ENCODE measurements at places on chromosomes 5 and 9. TPM values are rescaled to one million over a fixed set of nuclear protein-coding genes. Genes with fewer than 3 reads are reported as not detected.

- no peak overlapping the region for H3K27ac ChIP-seq
- peaks cover 2% of the 10 kb centered on the region for H3K36me3 ChIP-seq
- peak overlapping the region; percentile 76 for H3K4me3 ChIP-seq
- H3K4me1 ChIP-seq = peaks cover 24% of the 10 kb centered on the region
These were observed 37.7 kb downstream of the NR2F1 start for GRCh38 chr5:93620487-93621326.

DNA sequence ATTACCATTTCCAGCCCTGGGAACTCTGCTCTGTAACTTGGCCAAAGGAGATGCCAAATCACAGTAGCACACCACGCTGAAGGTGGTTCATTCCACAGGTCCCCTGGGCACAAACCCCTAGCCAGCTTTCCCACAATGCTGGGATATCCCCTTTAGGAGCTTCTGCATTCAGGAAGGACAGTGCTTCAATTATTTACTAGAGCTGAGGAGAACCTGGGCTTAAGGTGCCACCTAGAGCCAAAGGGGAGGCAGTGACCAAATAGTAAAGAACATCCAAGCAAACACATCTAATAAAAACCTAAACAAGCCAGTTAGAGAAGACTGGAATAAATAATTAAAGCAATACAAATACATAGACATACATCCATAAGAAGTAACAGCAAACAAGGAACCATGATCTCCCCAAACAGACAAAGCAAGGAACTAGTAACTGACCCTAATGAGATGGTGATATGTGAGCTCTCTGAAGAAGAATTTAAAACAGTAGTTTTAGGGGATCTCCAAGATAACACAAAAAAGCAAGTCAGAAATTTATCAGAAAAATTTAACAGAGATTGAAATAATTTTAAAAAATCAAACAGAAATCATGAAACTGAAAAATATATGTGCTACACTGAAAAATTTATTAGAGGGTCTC lies 14.6 kb downstream of the KIF4B start:
- H3K4me3 ChIP-seq = no peak overlapping the region
- no peak overlapping the region for H3K27ac ChIP-seq
- H3K27me3 ChIP-seq = peaks cover 6% of the 10 kb centered on the region
- DNase-seq = peak; percentile 7
- H3K4me1 ChIP-seq = peaks cover 2% of the 10 kb centered on the region

DNA sequence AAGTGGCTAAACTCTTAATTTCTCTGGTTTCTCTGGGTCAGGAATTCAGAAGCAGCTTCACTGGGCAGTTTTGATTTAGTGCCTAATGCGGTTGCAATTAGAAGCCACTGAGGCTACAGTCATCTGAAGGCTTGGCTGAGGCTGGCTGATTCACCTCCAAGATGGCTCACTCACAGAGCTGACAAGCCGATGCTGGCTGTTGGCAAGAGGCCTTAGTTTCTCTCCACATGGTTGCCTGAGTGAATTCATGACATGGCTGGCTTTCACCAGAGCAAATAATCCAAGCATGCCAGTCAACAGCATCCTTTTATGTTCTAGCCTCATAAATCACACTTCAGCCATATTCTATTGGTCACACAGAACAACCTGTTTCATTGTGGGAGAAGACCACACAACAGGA lies 2.8 kb upstream of the CDK7 start:
- no peaks in the 10 kb centered on the region for H3K27me3 ChIP-seq
- H3K4me3 ChIP-seq = no peak overlapping the region
- peaks cover 4% of the 10 kb centered on the region for H3K36me3 ChIP-seq
- no peak overlapping the region for H3K27ac ChIP-seq

DNA sequence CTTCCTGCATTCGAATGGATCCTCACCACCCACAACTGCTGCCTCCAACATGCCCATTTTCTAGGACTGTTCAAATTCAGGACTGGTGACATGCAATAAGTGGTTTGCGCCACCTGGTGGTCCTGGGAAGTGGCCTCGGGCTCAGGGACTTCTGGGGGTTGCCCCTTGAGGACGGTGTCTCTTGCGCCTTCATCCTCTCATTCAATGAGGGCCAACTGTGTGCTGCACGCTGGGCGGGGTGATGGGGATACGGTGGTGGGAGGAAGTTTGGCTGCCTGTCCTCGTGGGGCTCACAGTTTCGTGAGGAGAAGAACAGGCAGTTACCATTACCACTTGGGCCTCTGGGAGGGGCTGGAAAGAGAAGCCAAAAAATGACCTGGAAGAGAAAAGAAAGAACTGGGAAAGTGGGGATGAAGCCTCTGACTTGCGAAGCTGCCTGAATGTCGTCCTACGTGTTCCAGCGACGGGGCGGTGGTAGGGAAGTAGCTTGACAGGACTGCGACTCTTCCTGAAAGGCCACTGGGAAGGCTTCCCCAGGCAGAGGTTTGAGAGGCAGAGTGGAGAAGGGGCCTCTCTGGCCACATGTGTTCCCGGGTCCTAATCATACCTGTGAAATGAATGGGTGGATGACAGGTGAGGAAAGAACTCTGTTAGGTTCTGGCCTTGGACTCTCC lies 49.0 kb downstream of the PSD2 start:
- no peak overlapping the region for H3K27ac ChIP-seq
- peak; percentile 90 for DNase-seq
- peaks cover 16% of the 10 kb centered on the region for H3K27me3 ChIP-seq

- peaks cover 6% of the 10 kb centered on the region for H3K27me3 ChIP-seq
- H3K4me1 ChIP-seq = no peaks in the 10 kb centered on the region
- DNase-seq = no peak
- no peak overlapping the region for H3K4me3 ChIP-seq
These were observed 110.8 kb upstream of the GRIN3A start for GRCh38 chr9:101849102-101849707.

DNA sequence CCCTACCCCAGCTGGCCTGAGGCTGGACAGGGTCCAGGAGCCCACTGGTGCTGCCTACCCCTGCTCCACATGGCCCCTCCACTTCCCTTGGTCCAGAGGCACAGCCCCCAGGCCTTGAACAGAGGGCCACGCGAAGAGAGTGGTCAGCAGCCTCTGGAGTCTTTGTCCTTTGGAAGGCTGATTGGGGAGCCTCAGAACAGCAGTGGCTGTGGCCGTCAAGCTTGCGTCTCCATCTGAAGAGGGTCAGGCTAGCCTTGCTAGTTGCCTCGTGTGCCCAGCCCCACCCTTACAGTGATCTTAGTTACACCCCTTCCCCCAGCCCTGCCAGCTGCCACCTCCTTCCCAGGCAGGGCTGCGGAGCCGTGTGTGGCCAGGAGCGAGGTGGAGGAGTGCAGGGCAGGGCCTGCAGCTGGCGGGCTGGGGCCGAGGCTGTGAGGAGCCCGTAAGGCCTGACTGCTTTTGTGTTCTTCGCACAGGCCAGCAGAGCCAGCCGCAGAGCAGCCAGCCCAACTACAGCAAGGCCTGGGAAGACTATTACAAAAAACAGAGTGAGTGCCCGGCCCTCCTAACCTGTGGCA lies 30.1 kb upstream of the PRDM12 start:
- no peaks in the 10 kb centered on the region for H3K27me3 ChIP-seq
- peaks cover 30% of the 10 kb centered on the region for H3K36me3 ChIP-seq
- H3K4me1 ChIP-seq = no peaks in the 10 kb centered on the region
- no peak overlapping the region for H3K4me3 ChIP-seq
- DNase-seq = no peak
- H3K27ac ChIP-seq = no peak overlapping the region

- H3K4me1 ChIP-seq = peaks cover 24% of the 10 kb centered on the region
- DNase-seq = peak; percentile 93
- H3K27me3 ChIP-seq = no peaks in the 10 kb centered on the region
- H3K36me3 ChIP-seq = no peaks in the 10 kb centered on the region
- H3K4me3 ChIP-seq = no peak overlapping the region
- H3K27ac ChIP-seq = no peak overlapping the region
These were observed 191.2 kb downstream of the GNA14 start for GRCh38 chr9:77456829-77457437.

DNA sequence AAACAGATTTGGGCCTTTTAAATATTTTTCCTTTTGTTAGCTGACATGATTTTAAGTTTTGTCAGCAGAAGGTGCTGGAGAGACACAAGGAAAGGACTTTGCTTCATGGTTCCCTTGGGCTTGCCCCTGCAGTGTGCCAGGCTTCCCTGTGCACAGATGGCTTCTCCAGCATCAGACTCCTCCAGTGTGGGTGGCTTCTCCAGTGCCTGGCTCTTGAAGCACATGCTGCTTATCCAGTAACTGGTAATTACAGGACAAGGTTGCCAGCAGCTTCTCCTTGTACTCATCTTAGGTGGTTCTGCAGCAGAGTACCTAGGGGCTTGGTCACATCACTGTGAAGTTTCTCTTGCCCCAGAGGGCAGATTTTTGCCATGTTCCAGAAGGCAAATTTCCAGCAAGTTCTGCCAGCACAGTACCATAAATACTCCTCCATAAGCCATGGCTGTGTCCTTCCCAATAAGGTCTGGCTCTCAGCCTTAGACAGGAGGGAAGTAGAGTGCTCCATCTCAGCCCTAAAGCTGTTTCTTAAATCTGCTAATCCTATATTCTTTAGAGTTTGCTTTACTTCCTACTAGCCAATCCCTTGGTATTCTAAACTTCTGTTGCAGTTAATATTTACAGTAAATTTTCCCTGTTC lies 62.4 kb downstream of the PJA2 start:
- H3K4me3 ChIP-seq = no peak overlapping the region
- peak overlapping the region; percentile 30 for H3K27ac ChIP-seq

Gene IRX2
- total RNA-seq = not detected

Gene RETREG1
- 19.3 TPM for total RNA-seq

Gene SELENOP
- total RNA-seq = not detected

Gene CDC20B
- not detected for total RNA-seq

Data from activated naive CD4-positive, alpha-beta T cell treated with anti-CD3 and anti-CD28 coated beads for 36 hours (primary cell).